AG09319 (cell line): ENCODE measurements at places on chromosomes 12 and 14.

DNA sequence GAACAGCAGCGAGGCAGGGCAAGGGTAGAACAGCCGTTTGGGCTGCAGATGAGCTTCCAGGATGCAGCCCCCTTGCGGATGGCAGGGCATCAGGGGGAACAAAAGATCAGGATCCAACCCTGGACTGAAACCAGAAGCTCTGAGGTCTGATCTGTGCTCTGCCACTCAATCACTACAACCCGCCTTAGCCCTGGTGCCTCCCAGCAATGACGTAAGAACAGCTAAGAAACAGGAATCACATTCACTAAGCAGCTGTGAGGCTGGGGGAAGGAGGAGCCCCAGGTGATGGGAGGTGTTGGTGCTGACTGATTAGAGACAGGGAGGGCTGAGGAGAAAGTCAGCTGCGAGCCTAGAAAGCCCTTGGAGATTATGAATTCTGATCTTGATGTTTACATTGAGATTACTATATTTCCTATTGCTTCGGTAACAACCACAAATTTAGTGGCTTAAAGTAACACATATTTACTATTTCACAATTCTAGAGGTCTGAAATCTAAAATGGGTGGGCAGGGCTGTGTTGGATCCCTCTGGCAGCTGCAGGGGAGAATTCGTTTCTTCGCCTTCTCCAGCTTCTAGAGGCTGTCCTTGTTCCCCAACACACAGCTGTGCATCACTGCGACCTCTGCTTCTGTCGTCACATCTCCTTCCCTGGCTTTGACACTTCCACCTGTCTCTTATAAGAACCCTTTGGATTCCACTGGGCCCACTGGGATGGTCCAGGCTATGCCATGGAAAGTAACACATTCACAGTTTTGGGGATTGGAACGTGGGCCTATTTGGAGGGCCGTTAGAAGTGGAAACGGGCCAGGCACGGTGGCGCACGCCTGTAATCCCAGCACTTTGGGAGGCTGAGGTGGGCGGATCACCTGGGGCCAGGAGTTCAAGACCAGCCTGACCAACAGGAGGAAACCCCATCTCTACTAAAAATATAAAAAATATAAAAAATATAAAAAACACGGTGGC lies 6.1 kb upstream of the CD9 start:
- no peak for DNase-seq

DNA sequence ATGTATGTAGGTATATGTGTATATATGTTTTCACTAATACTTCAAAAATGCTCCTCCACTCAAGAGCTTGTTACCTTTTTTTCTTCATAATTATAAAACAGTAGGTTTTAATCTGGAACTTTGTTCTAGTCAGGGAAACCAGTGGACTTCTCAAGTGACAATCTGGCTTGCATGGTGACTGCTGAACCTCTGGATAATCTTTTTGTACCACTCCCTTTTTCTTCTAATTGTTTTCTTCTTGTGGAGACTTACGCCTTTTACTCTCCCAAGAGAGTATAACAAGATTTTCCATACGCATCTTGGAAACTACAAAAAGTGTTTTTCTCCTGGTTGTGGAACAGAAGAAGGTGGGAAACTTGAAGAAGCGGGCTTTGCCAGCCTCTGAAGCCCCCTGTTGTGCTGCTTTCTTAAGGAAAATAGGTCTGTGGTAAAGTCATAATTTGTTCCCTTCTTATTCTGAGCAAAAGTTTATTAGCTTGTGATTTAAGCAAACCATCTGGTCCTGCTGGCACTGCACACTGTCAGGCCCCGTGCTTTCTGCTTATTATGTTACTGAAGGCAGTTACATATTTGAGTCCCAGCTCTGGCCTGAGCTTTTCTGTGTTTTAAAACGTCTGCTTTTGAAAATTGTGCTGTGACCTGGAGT lies 291.8 kb downstream of the ERC1 start:
- DNase-seq, result no peak

GRCh38 chr12:101439236-101439635 lies 31.7 kb upstream of the ARL1 start:
- no peak for DNase-seq

GRCh38 chr14:20697273-20698017 lies 8.9 kb downstream of the ANG start:
- no peak for DNase-seq

DNA sequence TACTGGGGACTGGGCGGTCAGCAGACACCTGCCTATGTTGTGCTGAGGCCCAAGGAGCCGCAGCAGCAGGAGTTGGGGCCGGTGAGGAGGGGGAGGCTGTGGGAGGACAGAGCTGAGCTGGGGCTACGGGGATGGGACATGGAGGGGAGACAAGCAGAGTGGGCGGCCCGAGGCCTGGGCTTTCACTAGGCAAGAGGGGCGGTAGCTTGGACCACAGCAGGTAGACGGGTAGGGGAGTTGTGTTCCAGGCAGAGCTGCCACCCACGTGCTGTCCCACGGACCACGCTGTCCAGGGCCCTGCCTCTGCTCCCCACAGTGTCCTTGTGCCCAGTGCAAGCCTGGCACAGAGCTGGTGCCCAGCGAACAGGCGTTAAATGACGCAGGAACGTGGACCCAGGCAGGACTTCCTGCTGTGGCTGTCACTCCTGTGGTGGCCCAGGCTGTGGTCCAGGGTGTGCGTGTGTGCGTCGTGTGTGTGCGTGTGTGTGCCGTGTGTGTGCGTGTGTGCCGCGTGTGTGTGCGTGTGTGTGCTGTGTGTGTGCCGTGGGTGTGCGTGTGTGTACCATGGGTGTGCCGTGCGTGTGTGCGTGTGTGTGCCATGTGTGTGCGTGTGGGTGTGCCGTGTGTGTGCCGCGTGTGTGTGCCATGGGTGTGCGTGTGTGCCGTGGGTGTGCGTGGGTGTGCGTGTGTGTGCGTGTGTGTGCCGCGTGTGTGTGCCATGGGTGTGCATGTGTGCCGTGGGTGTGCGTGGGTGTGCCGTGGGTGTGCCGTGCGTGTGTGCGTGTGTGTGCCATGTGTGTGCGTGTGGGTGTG lies 6.8 kb downstream of the CEP170B start:
- no peak for DNase-seq

DNA sequence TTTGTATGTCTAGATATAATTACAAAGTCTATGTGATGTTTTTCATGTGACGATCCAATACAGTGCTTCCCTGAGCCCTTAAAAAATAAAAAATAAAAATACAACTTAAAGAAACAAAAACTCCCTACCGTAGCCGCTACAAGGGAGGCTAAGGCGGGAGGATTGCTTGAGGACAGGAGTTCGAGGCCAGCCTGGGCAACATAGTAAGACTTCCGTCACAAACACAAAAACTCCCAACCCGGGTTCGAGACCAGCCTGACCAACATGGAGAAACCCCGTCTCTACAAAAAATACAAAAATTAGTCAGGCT lies 669 bp upstream of the CDKN3 start:
- no peak for DNase-seq
